HT-29 (cell line): ENCODE measurements at places on chromosomes 2 and 18. TPM values are rescaled to one million over a fixed set of nuclear protein-coding genes. Genes with fewer than 3 reads are reported as not detected.
A peak's percentile ranks its signal among the peaks of the same experiment; 100 is the strongest.

DNA sequence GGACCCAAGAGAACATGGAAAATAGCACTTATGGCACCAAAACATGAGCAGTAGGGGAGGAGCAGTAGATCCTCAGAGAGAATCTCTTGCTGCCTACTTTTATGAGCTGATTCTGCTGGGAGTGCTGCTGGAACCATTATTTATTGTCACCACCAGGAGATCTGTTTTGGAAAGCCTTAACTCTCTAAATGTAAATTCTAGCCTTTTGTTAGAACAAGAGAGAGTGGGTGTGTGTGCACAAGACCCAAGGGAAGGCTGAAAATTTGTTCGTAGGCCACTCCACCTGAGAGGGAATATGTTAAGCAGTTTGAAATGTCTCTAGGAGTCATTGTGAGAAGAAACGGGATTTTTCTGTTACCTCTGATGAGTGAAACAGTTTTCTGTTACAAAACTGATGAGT, 16.2 kb upstream of the FAM237A start:
- DNase-seq, result no peak

Gene CD207
- total RNA-seq, result not detected in 2 replicates

Gene SLC16A14
- total RNA-seq, result 0.23 TPM in 1 of 2 replicates, not detected in the other

GRCh38 chr2:219513787-219514186, 495 bp upstream of the ASIC4 start:
- no peak for DNase-seq

Gene FOXI3
- total RNA-seq, result not detected in 2 replicates

- DNase-seq, result peak; percentile 33
These were observed 99.9 kb downstream of the RBBP8 start for GRCh38 chr18:23033056-23033455.

DNA sequence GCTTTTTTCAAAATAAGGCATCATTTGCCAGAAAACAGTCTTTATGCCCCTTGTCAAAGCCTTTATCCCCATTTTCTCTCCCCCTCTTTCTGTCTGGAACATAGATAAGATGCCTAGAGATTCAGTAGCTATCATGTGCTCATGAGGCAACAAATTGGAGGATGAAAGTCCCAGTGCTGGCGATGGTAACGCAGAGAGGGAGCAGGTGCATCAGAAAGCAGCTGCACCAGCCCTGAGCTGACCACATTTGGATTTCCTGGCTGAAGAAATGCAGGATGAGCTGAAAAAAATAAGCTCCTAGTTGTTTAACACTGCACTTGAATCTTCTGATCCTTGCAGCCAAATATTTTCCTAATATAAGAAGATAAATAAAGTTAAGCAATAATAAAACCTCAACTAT, 48.0 kb downstream of the LOXHD1 start:
- DNase-seq, result no peak

DNA sequence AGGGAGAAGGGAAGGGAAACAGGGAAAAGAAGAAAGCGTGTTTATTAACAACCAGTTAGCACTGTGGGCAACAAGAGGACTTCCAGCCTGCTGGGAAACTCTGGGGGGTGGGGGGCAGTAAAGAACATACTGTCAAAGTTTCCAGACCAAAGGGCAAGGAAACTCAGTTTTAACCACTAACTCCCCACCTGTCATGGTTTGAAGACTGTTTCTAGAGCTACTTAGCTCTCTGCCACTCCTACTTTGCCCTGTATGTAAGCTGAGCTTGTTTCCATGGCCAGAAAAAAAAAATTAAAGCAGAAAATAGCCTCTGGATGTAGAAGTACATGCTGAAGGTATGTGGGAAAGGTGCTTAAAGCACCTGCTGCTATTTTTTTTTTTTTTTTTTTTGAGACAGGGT, 11.0 kb upstream of the PTPN2 start:
- no peak for DNase-seq

GRCh38 chr2:96916646-96917543, 47.0 kb upstream of the SEMA4C start:
- no peak for DNase-seq

Gene NHEJ1
- 24.7 and 25.9 TPM in 2 replicates for total RNA-seq

Gene RMND5A
- 33.1 and 39.6 TPM in 2 replicates for total RNA-seq

- no peak for DNase-seq
These were observed 136.3 kb downstream of the TMEM17 start for GRCh38 chr2:62369541-62370202.

DNA sequence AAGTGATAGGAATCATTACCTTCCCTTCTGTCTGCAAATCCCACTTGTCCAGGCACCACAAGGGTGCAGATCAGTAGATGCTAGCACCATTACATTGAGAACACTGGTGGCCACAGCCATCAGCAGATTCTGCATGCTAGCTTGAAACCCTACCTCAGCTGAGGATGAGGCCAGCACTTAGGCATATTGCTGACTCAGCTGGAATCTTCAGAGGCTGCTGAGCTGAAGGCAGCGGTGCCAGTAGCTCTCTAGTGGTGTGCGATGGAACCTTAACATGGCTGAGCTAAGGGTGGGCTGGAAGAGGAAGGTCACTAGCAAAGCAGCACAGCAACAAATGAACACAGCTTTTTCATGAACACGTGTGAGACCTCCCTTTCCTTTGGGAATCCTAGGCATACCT, 19.0 kb upstream of the CPO start:
- DNase-seq, result no peak

DNA sequence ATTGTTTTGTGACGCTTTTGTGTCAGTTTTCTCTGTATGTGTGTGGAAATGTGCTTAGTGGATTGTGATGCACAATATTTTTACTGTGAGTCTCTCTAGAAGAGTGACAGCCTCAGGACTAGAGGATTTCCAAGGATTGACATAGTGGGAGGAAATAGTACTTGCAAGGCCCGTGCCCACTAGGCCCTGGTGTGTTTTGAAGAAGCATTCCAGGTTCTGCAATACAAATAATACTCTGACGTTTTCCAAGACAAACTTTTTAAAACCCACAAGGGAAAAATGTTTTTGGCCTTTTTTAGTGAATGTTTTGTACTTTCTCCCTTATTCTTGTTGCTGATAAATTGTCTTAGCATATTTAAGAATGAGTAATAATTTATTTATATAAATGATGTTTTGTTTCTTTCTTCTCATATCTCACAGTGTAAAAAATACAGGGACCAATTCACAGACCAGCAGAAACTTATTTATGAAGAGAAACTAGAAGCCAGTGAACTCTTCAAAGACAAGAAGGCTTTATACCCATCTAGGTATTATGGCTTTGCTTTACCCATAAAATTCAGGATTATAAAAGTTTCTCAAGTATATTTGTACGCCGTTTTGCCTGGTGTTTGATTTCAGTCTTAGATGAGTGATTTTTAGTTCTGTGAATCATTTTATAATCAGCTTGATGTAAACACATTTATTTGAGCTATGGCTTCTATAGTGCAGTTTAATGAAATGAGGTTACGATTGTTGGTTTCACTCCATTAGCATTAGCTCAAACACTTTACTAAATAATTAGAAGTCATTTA, 165.6 kb downstream of the MYO1B start:
- no peak for DNase-seq

GRCh38 chr18:69978732-69979715, 31.4 kb upstream of the CD226 start:
- DNase-seq, result no peak
